Tracheal epithelial cell (primary cell): ENCODE measurements at places on chromosomes 7 and 10. TPM values are rescaled to one million over a fixed set of nuclear protein-coding genes. Genes with fewer than 3 reads are reported as not detected.

C10orf88 gene
- total RNA-seq = 7.7 and 8.0 TPM in 2 replicates

FRAT1 gene
- total RNA-seq = 2.2 and 3.0 TPM in 2 replicates

MRLN gene
- total RNA-seq = not detected in 2 replicates

PAX4 gene
- total RNA-seq = not detected in 2 replicates

NEUROG3 gene
- total RNA-seq = not detected in 2 replicates

STOX1 gene
- total RNA-seq = 0.21 and 0.24 TPM in 2 replicates

VAX1 gene
- not detected in 2 replicates for total RNA-seq

SLC18A3 gene
- total RNA-seq = not detected in 2 replicates

IFIT1 gene
- total RNA-seq = 3.4 TPM in 1 of 2 replicates, not detected in the other

EVX1 gene
- total RNA-seq = not detected in 2 replicates

ANKMY2 gene
- total RNA-seq = 6.2 and 8.0 TPM in 2 replicates

WNT8B gene
- not detected in 2 replicates for total RNA-seq

LIPJ gene
- total RNA-seq = not detected in 2 replicates

NODAL gene
- total RNA-seq = not detected in 2 replicates

ANKRD26 gene
- 2.8 and 4.1 TPM in 2 replicates for total RNA-seq

KLLN gene
- total RNA-seq = 0.24 and 0.64 TPM in 2 replicates

OR2A1 gene
- total RNA-seq = not detected in 2 replicates

DHTKD1 gene
- total RNA-seq = 20.5 and 27.3 TPM in 2 replicates

KIAA1549 gene
- total RNA-seq = 0.21 and 0.96 TPM in 2 replicates

ABCB1 gene
- total RNA-seq = 0.64 and 13.3 TPM in 2 replicates

ITIH5 gene
- total RNA-seq = under 0.01 and 0.21 TPM in 2 replicates

SHH gene
- total RNA-seq = 0.21 and 0.72 TPM in 2 replicates

PNLIPRP3 gene
- total RNA-seq = 13.0 and 68.0 TPM in 2 replicates

CAMK2B gene
- total RNA-seq = 0.72 TPM in 1 of 2 replicates, not detected in the other

ELMO1 gene
- 1.4 TPM in 1 of 2 replicates, not detected in the other for total RNA-seq

SFTPD gene
- total RNA-seq = under 0.01 and 1.3 TPM in 2 replicates

DPYSL4 gene
- total RNA-seq = 0.21 and 1.2 TPM in 2 replicates
